SK-N-MC (cell line): ENCODE measurements at places on chromosomes 1 and 21.

GRCh38 chr1:192951691-192952460 is 107.3 kb downstream of the UCHL5 start:
- DNase-seq: peak; percentile 18

GRCh38 chr1:37001703-37002102 is 32.6 kb downstream of the GRIK3 start:
- no peak for DNase-seq

GRCh38 chr1:12339396-12339795 is 109.6 kb downstream of the VPS13D start:
- DNase-seq: no peak

DNA sequence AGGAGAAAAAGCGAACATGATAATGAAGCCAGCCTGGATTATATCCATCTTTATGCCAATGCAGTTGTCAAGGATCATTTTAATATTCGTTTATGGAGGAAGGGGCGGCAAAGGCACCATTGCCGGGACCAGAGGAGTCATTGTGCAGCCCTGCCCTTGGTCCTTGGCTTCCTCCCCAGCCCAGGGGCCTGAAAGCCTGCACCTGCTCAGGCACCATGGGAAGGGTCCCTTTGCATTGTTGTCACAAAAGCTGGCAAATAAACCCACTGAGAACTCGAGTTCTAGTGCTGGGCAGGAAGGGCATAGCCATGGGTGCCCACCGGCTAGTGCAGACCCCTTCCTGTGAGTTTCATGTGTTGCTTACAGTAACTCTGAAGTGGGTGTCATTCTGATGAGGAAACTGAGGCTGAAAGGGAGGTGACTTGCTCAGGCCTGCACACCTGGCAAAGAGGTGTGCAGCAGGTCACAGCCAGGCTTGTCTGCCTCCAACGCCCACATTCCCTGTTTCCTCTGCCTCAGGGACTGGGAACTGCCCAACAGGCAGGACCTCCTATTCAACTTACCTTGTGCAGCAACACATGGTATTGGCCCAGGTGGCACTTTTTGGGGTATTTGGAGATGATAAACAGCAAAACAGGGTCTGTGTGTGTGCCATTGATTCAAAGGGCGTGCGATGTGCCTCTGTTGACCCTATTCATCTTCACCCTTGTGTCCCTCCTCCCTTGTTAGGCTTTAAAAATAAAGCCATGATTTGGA is 84.6 kb downstream of the MAN1C1 start:
- no peak for DNase-seq

DNA sequence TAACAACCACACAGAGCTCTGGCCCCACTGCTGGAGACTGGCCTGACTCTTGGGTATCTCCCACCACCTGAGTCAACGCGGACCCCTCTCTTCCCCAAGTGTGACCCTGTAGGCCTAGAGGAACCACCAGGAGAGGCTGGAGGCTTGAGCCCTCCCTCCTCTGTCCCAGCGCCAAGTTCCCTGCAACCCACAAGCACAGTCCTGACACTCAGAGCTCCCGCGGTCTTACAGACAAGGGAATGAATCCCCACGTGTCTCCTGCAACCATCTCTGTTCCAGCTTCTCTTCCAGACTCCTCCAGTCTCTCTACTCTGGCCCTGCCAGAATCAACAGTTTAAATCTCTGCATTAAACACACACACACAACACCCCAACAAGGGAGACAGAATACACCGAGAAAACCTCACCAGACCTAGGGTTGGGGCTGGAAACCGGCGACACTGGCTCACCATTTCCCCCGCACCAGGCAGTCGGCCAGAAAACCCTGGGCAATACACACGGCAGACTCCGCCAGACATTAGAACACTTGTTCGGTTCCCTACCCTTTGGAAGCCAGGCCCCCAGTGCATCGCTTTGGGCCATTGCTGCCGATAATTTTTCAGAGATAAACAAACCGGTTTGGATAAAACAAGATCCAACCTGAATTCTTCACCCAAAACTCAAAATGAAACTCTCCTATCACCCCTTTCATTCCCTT is 21.7 kb downstream of the CASZ1 start:
- no peak for DNase-seq

- no peak for DNase-seq
Measured at GRCh38 chr1:228001738-228002535, 4.9 kb upstream of the WNT3A start.

- DNase-seq: no peak
Measured at GRCh38 chr1:7890853-7891252, 38.0 kb upstream of the UTS2 start.
